ENCODE measurements at places on chromosomes 1 and 21.

- DNase-seq: no peak
Measured at GRCh38 chr1:184517130-184517529, 130.3 kb downstream of the C1orf21 start.

DNA sequence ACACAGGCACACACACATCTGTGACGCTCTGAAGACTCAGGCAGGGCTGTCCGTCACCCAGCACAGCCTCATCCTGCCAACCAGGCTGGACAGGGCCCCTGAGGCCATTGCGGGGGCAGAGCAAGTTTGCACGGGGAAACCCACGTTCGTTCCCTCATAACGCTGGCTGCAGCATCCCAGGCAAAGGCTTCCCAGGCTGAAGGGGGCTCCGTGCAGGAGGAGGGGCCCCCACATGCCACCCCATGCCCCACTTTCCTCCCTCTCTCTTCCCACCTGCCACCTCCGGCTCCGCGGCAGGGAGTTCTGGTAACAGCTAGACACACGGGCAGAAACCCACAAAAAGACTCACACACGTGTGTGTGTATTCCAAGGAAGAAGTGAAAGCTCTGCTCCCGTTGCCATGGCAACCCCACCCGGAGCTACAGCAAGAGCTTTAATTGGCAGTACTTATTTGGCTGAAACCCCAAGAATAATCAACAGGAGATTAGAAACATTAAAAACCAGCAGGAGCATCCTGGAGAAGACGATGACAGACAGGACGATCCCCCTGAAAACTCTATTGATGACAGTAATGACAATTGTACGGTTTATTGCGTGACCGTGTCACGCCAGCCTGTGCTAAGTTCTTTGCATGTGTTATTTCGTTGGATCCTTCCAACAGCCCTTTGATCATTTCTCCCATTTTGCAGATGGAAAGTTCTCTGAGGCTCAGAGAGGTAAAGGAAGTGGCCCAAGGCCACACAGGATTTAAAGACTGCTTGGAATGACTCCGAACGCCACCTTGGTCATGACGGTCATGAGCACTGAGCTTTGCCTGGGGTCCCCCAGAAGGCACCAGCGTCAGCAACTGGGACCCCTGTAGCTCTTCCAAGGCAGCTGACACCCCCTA, 247.1 kb downstream of the NPHP4 start:
- DNase-seq: no peak

GRCh38 chr1:243559575-243560162, 290.4 kb downstream of the AKT3 start:
- DNase-seq: no peak

GRCh38 chr1:89822999-89823628, 2.3 kb downstream of the LRRC8D start:
- DNase-seq: no peak

DNA sequence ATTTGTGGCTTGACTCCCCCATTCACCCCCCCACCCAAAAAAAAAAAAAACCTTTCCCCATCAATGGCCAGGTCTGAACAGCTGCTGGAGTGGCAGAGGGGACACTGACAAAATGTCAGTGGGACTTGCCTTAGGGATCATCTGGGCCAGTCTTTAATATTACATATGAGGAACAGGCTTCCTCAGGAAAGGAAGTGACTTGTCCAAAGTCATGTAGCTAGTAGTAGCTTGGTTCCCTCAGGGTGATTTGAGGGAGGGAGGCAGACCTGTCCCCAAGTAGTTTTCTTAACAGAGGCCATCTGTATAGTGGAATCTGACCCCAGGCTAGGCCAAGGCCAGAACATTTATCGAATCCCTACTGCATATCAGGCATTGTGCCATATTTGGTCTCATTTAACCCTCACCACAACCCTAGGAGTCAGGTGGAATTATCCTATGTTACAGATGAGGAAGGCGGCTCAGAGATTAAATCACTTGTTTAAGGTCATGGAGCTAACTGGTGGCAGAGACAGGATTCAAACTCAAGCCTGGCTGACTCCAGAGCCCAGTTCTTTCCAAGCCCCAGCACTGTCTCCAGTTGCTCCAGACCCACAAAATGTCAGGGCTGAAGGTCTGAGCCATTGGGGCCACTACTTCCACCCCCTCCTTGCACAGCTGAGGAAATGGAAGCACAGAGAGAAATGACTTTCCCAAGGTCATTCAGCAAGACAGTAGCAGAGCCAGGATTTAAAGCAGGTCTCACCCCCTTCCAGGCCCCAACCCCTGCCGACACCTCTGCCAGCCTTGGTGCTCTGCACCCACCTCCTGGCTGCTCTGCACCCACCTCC, 10.4 kb downstream of the ZBTB7B start:
- no peak for DNase-seq

DNA sequence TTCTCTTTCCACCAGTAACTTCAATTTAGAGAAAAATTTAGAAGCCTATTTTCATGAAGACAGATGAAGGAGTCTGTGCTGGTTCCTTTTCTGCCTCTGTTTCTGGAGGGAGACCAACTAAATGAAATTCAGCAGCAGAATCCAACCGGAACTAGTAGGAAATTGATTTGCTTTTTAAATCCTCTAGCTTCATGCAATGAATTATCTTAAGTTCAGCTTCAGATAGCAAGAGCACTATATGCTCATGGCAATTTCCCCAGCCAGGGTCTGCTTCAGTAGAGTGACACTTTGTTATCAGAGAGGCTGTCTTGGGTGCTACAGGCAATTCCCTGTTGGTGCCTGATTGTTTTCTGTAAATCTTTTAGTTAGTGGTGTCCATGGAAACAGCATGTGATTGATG, 189.7 kb downstream of the SLC35F3 start:
- DNase-seq: no peak

Data from tibial artery (tissue), 4 donors.